K562 (cell line): ENCODE measurements at places on chromosomes 5 and 9.

- no peak for DNase-seq
These were observed 2.3 kb downstream of the CCNI2 start for GRCh38 chr5:132749506-132749905.

DNA sequence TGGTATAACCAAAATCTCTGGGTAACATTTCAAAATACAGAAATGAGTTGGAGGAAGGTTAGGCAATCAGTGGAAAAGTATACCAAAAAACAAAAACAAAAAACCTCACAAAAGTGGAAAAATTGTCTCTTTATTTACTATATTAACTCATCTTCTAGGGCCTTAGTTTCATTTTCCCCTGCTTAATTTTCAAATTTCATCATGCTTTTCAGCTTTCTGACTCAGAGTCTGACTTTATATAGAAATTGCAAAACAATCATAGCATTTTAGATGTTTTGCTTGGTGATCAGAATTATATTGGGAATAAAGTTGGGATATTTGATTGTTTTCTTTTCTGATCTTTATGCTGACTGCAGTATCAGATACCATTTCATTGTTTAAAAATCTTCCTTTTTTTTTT, 257.0 kb upstream of the PRR16 start:
- DNase-seq, result no peak

- DNase-seq, result no peak
These were observed 186.6 kb upstream of the ZNF608 start for GRCh38 chr5:124932791-124933600.

DNA sequence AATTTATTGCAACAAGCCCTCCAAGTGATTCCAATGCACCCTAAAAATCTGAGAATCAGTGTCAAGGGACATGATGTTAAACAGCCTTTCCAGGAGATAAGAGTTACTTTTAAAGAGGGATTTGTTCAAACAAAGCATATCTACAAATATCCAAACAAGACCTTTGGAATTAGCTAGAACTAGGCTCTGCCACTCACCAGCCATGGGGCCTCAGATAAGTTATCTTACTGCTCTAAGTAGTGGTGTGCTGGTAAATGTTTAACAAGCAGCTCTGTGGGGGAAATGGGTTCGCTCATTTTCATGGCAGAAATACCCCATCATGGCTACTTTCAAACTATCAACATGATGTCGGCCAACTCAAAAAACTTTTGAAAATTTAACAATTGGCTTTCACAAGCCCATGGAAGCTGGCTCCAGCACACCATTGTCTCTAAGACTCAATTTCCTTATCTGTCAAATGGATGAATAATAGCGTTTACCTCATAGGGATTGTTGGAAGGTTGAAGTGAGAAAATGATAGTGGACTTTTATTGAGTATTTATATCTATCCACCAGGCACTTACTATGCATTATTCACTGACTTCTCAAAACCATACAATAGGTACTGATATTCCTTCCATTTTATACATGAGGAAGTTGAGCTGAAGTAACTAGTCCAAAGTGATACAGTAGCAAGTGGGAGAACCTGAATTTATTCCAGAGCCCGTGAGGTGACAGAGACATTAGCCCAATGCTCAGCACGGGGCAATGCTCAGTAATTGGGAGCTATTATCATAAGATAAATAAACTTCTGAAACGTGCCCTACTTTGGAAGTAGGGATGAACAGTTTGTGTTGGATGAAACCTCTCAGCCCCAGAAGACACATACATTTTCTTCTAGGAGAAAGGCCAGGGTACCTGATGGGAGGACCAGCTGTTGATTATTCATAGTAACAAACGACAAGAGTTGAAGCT, 43.2 kb downstream of the SH3RF2 start:
- DNase-seq, result no peak

DNA sequence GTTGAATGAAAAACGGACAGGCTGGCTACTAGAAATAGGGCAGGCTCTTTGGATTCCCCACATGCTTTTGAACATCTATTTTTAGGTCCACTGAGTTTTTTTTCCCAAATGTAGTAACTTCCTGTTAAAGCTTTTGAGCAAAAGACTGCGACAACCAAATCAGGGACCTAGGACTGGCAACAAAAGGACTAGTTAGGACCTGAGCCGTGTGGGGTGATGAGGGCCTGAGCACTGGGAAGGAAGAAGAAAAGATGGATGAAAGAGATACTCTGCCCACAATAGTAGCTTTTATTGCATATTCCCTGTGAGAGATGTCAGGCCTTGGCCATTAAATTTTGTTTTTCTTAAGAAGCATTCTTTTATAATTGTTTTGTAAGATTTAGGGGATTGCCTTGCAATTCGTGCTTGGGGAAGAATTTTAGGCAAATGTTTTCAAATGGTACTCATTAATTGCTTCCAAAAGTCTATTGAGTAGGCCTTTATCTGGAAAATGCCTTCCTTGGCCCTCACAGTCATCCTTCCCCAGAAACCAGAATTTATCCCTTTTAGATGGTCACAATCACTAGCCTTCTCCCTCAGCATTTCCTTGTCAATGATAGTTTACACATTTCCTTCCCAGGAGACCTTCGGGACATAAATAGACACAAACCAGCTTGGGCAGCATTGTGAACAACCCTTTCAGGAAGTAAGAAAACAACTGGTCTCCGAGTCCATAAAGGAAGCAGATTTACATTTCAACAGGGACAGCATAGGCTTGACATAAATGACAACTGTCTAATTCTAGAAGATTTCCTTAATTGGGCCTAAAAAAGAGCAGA, 166.5 kb downstream of the RMI1 start:
- DNase-seq, result no peak
